GM03348 (cell line): ENCODE measurements at places on chromosomes 11 and 22.

- no peak for DNase-seq
Observed at GRCh38 chr11:63869171-63869591, 30.3 kb downstream of the MARK2 start.

- DNase-seq = peak; percentile 85
Observed at GRCh38 chr11:128039140-128040021, 548.0 kb downstream of the ETS1 start.

- no peak for DNase-seq
Observed at GRCh38 chr11:8038811-8039529, 42.0 kb upstream of the TUB start.

- DNase-seq = no peak
Observed at GRCh38 chr11:122617926-122618325, 37.6 kb upstream of the UBASH3B start.

- DNase-seq = no peak
Observed at GRCh38 chr11:27910186-27910931, 197.6 kb downstream of the KIF18A start.

DNA sequence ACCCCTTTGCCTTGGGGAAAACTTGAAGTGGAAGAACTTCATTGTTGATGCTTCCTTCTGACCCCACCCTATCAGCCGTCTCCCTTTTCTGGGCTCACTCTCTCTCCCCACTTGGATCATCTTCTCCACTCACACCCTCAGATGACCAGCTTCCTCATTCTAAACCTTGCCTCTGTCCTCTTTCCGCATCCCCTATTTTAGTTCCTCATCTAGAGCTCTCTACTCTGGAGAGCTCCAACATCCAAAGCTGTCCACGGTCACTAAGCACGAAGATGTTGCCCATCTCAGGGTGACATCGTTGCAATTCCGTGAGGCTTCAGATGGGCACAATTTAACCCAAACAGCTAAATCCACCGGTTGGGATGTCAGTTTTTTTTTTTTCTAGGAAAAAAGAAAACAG, 31.6 kb upstream of the ME3 start:
- DNase-seq = no peak
